Posterior vena cava (tissue), 2 donors: ENCODE measurements at places on chromosomes 5 and 9. TPM values are rescaled to one million over a fixed set of nuclear protein-coding genes. Genes with fewer than 3 reads are reported as not detected.

The PCDHB10 gene
- total RNA-seq = 2.6 TPM

The TRIM36 gene
- total RNA-seq = 0.37 TPM

The FNIP1 gene
- 39.5 TPM for total RNA-seq

GRCh38 chr5:78985116-78985724 lies at the start of gene ARSB:
TSS of gene ARSB (minus strand) at chr5:78985310. CDS start at chr5:78985248, 62 bp downstream.
- DNase-seq = peak; percentile 88

DNA sequence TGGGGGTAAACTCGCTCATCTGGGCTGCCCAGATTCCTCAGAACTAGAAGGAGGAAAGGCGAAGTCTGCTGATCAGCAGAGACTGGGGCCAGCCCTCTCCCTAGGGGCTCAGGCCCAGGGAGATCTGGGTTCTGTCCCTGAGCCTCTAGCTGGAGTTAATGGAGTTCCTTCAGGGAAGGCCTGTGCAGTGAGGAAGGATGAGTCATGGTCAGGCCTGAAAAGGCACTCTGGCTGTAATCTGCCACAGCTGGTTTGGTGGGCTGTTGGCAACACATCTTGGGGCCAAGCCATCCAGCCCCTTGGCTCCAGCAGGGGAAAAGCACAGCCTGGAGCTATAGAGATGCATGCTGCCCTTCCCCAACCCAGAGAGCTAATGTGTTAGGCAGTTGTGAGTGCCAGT lies 459.6 kb downstream of the PRELID2 start:
- DNase-seq = peak; percentile 22

DNA sequence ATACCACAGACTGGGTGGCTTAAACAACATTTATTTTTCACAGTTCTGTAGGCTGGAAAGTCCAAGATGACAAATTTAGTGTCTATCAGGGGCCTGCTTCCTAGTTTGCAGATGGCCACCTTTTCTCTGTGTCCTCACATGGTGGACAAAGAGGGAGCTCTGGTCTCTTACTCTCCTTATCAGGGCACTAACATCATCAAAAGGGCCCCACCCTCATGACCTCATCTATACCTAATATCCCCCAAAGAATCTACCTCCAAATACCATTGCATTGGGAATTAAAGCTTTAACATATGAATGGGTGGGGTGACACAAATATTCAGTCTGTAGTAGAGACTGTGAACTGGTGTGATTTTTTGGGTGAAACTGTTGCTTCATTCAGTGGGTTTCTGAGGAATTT lies 78.1 kb downstream of the C7 start:
- no peak for DNase-seq

DNA sequence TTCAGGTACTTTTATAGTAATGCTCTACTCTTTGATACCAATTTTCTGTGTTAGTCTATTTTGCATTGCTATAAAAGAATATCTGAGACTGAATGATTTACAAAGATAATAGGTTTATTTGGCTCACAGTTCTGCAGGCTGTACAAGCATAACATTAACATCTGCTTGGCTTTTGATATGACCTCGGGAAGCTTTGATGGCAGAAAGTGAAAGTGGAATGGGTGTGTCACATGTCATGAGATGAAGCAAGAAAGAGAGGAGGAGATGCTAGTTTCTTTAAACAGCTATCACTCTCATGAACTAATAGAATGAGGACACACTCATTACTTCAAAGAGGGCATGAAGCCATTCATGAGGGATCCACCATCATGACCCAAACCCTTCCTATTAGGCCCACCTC lies 270.9 kb upstream of the IL12B start:
- no peak for DNase-seq
